ENCODE measurements at places on chromosomes 1 and 21.

- DNase-seq = no peak
These were observed 10.0 kb upstream of the OLIG2 start for GRCh38 chr21:33015756-33016155.

GRCh38 chr1:152252157-152252556 is 28.2 kb upstream of the HRNR start:
- DNase-seq = peak; percentile 40

DNA sequence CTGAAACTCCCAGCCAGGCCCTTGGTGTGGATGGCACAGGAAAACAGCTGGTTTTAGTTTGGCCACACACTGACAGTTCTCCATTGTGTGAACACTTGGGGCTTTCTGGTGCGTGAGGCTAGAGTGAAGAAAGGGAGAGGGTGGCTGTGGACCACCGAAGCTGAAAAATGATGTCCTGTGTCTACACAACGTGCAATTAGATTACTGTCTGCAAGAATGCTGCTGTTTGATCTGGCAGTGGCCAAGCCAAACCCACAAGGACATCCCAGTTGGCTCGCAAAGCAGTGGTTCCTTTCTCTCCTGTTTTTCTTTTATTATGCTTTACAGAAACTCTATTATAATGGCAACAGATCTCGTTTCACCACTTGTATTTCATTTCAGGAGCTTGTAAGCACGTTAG is 58.9 kb downstream of the ERG start:
- no peak for DNase-seq

DNA sequence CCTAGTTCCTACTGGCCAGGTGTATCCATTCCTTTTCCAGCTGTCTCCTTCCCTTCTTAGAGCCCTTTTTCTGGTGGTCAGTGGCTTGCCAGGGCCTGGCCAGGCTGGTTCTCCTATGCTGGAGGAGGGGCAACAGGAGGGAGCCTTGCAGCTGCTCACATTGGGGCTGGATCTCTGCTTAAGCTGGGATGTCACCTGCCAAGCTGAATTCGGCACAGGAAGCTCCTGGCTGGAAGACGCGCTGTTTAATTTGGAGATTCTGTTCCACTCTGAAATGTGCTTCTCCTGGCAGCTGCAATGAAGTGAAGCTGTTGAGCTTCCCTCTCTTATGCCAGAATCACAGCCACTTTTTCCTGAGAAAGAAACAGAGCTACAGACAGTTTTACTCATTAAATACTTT is 56.0 kb upstream of the POU3F1 start:
- DNase-seq = no peak

DNA sequence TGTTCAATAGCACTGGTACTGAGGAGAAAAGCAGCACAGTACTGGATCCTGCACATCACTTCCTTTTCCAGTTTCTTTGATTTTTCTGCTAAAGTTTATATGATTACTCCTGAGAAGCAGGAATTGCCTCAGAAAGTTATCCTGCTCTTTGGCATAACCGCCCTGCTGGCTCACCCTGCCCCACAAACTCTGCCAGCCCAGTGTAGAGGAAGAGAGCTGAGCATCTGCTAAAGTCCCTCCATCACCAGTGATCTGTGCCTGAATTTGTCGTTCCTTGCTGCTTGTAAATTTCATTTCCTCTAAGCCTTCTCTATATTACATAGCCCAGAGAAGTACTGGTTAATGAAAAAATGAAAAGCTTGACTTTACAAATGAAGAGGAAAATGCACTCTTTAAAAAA is 87.0 kb upstream of the C1orf21 start:
- DNase-seq = peak; percentile 12

DNA sequence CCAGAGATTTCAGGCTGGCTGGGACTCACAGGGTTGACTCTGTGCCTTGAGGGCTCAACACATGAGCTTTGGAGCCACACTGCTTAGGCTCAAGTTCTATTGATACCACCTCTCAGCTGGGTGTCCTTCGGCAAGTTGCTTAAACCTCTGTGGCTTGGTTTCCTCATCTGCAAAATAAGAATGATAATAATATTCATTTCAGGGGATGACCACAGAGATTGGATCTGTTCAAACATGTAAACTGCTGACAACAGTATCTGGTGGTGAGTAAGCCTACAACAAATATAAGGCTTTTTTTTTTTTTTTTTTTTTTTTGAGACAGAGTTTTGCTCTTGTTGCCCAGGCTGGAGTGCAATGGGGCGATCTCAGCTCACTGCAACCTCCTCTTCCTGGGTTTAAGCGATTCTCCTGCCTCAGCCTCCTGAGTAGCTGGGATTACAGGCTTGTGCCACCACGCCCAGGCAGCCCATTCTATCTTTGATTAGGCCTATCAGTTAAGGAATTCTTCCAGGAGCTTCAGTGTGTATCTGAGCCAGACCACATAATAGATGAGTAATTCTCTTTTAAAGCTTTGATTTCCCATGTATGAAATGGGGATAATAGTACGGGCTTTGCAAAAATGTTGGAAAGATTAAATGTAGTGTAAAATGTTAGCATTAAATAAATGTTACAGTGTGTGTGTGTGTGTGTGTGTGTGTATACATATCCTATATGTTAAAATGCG is 437.6 kb downstream of the PRDM2 start:
- DNase-seq = no peak

GRCh38 chr1:32928285-32928684 is 27.1 kb upstream of the TMEM54 start:
- DNase-seq = no peak

- DNase-seq = no peak
These were observed 293.8 kb downstream of the NCAM2 start for GRCh38 chr21:21291883-21292569.

- no peak for DNase-seq
These were observed 238.2 kb downstream of the NRIP1 start for GRCh38 chr21:14826630-14827029.

DNA sequence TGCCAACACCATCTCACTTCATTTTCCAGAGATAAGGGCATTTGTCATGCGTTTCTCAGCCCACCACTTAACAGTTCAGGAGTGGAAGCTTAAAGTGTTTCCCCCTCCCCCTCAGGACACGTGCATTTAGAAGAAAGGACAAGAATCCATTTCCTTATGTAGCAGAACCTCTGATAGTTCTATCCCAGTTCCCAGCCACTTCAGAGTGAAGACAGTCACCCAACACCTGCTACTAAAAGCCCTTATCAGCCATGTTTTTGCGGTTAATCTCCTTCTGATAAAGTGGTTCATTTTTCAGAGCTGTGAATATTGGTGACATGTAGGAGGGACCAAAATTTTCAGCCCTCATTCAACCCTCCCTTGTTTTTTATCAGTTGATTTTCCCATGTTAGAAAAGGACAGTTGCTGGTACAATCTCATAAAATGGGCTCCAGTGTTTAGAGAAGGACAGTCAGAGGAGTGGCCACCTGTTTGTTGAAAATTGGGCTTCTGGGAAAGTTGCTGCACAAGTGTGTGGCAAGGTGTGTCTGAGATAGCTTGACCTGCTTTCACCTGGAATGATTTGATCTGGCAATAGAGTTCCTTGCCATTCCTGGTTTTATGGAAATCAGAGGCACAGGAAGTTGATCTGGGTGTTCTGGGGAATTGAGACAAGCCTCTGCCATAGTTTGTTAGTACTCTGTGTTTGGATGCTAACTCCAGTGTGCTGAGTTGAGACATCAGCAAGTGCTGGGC is 114.0 kb downstream of the PPP1R12B start:
- DNase-seq = no peak

GRCh38 chr1:235984041-235984825 is 80.7 kb downstream of the NID1 start:
- peak; percentile 73 for DNase-seq

DNA sequence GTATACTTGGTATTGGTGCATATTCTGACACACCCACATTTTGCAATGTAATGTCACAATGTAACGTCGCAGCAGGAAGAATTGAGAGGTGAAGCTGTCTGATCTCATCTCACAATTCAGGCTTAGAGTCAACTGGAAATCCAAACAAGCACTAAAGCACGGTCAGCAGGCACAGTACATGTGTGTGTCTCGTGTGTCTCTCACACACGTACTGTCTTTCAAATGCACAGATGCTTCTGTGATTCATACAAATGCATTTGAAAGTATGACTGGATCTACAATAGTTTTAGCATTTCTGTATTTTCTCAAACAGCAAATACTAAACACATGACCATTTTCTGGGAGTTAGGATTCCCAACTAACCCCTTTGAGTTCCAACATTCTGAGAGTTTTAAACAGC is 26.9 kb downstream of the LBR start:
- no peak for DNase-seq

GRCh38 chr1:16442941-16443340 is 2.4 kb downstream of the NECAP2 start:
- no peak for DNase-seq

DNA sequence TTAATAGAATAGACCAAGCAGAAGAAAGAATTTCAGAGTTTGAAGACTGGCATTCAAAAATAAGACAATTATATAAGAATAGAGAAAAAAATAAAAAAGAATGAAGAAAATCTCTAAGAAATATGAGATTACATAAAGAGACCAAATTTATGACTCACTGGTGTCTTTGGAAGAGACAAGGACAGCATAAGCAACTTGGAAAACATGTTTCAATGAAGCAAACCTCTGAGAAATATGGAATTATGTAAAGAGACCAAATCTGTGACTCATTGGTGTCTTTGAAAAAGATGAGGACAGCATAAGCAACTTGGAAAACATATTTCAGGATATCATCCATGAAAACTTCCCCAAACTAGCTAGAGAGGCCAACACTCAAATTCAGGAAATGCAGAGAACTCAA is 60.4 kb upstream of the LYPLAL1 start:
- DNase-seq = no peak

DNA sequence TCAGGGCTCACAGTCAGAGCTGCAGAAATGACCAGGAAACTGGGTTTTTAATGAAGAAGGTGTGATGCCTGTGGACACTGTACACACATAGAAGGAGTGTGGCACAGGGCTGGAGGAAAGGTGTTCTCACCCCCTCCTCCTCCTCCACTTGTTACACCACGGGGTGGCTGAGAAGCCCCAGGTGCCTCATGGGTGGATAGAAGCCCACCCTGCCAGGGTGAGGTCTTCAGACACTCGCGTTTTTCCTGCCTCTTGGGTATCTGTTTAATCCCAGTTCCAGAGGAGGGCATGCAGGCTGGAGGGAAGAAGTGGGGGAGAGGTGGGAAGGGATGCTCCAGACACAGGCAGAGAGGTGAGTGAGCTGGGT is 9.7 kb upstream of the LAD1 start:
- DNase-seq = no peak

- no peak for DNase-seq
These were observed 45.4 kb upstream of the SELENON start for GRCh38 chr1:25754470-25755181.

DNA sequence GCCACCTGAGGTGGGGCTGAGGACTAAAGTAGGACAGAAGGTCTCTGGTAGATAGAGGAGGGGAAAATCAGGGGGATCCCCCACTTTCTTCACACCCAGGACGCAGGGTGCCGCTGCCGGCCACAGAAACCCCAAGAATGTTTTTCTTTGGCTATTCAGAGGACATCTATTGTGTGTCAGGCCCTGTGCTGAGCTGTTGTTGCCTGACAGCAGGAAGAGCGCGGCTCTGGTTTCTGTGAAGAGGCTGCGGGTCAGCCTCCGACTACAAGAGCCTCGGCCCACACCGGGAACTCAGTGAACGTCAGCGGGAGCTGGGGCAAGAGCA is 407 bp upstream of the PIGV start:
- peak; percentile 67 for DNase-seq

DNA sequence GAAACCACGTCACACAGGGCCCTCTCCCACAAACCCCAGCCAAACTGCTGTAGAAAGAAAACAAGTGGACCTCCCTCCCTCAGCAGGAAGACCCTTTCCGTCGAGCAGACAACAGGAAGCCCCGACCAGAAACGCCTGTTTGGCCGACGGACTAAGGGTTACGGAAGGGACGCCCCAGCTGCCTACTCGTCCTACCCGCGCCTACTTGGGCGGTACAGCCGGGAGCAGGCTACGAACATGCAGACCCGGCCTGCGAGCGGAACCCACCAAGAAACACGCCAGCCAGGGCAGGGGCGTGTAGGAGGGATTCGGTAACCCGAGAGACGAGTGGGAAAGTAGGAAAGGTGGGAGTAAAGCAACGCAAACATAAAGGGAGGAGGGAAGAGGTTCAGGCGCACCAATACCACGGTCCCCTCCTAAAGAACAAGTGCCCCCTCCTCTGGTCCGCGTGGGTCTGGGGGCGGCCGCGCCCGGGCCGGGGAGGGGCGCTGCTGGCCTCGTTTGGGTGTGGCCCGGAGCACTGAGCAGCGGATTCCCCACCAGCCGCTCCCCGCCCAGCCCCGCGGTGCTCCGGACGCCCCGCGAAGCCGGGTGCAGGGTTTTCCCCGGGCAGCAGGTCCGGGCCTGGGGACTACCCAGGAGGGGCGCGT is 450 bp downstream of the S100A10 start:
- DNase-seq = peak; percentile 46

DNA sequence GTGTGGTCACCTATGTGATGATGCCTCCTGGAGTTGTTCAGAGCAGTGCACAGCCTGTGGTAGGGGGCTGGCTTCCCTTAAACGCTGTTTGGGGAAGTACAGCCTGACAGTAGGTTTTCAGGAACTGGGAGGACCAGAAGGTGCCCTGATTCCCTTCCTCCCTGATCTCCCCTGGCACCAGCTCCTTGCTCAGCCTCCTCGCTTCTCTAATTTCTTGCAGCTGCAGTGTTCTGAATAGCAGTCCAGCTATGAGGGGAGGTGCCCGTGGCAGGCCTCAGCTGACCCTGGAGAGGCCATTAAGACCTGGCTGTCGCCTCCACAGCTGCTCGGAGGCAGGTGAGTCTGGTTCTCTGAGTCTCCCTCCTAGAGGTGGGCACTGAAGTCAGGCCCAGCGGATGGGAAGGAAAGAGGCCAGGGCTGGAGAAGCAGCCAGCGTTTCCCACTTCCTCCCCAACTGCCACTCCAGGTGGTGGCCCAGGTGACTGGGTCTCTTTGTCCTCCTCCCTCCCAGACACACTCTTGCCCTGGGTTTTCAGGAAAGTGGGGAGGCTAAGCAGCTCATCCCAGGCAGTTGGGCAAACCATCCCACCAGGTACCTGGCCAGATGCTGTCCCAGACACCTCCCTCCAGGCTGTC is 52.0 kb upstream of the RPL11 start:
- DNase-seq = no peak

- DNase-seq = no peak
These were observed 13.4 kb downstream of the PLA2G2F start for GRCh38 chr1:20152599-20152930.

DNA sequence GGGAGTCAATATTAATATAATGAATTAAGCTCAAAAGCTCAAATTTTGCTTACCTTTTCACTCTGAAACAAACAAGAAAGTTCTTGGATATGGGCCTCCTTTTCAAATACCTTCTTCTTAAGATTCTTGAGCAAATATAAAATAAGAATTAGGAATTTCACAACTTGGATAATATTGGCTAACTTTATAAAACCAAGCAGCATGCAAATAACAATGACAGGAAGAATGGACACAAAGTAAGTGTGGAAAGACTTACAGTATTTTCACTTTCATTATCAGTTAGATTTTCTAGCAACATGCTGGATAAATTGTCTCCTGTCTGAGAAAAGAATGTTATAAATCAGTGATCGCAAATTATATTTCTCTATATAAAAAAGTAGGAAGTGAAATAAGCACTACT is 13.2 kb downstream of the ODF2L start:
- DNase-seq = no peak
